Motor neuron (in vitro differentiated cells): ENCODE measurements at places on chromosomes 2 and 18. TPM values are rescaled to one million over a fixed set of nuclear protein-coding genes. Genes with fewer than 3 reads are reported as not detected.

DNA sequence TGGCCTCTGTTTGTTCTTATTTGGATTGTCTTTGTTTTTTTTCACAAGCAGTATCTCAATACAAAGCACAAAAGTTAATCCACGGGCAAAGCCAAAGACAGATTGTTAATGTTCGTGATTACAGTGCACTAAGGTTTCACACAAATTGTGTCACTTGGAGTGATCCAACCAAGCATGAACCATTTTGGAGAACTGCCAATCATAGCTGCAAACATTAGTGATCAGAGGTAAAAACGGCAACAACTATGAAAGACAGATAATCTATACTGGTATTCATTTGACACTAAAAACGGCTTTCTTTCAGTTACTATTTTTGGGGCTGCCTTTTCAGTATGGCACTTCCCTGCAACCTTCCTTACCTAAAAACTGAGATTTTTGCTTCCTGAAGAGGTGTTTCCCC lies 213.1 kb upstream of the GULP1 start:
- no peak for ATAC-seq

GRCh38 chr2:240601831-240602160 lies 15.3 kb downstream of the CAPN10 start:
- ATAC-seq = no peak

DNA sequence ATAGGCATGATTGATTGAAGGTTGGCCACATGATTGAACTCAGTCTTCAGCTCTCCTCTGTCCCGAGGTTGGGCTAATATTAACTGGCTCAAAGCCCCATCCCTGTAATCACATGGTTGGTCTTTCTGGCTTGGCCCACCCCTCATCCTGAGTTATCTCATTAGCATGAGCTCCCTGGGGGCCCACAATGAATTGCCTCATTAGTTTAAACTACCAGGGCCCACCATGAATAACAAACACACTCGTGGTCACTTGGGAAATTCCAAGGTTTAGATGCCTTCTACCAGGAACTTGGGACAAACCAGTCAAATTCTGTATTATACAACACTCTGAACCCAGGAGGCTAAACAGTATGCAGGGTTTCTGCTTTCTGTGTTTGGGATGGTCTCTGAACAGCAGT lies 121.7 kb upstream of the B3GNT2 start:
- ATAC-seq = peak; percentile 14

DNA sequence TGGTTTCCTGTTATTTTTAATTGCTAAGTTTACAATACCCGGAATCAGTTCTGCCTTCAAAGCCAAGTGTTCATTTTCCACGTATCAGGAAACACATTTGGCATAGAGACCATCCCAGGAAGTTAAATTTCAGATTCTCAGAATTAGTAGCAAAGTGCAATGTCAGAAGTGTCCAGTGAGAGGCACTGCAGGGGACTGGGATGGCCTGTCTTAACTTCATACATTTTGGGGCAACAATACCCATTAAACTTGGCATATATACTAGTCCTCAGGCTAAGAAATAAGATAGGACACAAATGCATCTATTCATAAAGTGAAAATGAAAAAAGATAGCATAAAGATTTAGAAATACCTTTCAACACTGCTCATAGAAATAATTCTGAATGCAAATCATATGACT lies 1.5 kb upstream of the IL1RL2 start:
- no peak for ATAC-seq

GRCh38 chr18:24560511-24560981 lies 100.1 kb downstream of the HRH4 start:
- ATAC-seq = no peak

DNA sequence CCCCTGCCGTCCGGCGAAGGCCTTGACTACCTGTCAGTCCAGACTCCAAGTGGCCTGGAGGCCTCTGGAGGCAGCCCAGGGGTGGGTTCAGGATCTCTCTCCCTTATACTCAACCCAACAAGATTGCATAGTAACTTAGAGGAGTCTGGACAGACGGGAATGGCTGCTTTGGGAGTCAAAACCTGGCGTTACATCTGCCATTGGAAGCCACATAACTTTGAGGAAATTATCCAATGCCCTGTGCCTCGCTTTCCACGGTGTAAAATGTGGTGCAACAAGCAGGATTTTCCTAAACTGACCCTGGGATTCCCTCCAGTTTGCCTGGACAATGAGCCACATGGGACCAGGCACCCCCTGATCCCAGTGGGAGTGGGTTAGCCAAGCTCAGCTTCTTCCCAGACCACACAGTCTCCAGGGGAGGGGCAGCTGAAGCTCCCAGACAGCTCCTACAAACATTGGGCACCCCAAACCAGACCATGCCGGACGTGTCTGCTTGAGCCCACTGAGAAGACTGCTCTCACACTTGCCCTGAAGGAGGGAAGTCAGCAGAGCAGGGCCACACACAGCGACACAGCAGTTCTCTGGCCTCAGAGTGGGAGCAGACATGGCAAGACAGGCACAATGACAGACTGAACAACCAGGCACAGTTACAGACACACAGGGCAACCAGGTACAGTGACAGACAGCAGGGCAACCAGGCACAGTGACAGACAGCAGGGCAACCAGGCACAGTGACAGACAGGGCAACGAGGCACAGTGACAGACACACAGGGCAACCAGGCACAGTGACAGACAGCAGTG lies 65.6 kb upstream of the RAB6C start:
- no peak for ATAC-seq

GRCh38 chr18:30432349-30432748 lies 610.2 kb downstream of the DSC3 start:
- ATAC-seq = no peak

DNA sequence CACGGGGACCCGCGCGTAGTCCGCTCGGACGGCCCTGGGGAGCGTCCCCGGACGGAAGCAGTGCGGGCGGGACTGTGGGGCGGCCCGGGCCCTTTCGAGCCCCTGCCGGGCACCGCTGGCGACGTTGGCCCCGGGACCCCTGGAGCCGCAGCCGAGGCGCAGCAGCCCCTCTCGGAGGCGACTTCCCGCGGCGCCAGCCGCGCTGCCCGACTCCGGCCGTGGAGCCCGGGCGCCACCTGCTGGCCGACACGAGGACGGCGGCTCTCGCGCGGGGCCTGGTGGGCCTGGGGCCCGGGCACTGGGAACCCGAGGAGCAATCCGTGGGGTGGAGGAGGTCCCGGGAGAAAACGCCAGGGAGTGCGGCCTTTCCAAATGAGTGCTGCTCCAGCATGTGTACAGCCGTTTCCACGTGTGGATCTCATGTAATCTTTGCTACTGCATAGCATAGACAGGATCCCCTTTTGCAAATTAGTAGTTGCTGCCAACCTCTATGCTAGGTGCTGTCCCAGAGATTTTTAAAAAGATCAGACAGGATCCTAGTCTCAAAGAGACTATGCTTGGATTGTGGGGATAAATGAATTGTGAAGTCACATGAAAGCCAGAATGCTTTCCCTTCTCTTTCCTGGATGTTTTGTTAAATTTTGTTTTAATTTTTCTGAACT lies 4.0 kb downstream of the ID2 start:
- peak; percentile 51 for ATAC-seq

DNA sequence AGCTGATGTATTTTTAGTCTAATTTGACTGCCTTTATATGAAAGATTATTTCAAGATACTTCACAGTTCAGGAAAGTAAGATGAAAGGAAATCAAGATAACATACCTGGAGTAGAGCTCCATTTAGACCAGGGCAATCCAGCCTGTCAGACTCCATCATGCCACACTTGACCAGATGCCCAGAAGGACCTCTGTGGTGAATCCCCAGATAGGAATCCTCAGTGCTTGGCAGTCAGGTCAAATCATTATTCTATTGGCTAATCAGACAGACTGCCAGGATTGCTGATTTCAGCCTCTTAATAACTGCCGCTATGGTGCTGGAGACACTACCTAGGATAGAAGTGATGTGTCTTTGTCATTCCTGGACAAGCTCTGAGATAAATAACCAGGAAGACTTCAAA lies 404.2 kb downstream of the STK39 start:
- ATAC-seq = no peak

DNA sequence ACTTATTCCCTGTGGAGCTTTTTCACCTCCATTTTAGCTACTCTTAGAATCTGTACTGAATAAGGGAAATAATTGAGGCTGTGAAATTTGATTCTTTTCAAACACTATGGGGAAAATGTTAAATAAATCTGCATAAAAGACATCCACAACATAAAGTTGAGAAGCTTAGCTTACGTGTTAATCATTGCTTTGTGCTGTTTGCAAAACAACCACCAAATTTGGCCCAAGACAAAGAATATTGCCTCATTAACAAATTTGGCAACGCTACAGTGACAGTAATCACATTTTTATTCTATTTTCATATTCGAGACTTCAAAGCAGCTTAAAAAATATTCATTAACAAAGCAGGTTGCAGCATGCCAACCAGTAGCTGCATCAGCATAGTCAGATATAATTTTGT lies 437.6 kb downstream of the DPP10 start:
- ATAC-seq = no peak

DNA sequence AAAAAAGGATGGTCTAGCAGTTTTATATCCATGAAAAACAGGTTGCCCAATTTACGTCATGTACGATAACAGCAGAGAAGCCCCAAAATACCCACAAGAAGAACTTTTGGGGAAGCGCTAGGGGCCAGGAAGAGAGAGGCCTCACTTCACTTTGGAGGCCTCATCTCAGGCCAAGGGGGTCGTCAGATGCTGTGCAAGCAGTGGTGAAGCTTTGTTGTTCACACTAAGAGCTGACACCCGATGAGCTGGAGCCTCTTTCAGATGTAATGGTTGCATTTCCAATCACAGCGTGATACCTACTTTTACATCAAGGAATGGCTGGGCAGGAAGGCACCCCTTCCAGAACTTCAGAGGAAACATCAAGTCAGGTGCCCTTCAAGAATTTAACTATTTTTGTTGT lies 242.3 kb upstream of the PXDN start:
- ATAC-seq = no peak

DNA sequence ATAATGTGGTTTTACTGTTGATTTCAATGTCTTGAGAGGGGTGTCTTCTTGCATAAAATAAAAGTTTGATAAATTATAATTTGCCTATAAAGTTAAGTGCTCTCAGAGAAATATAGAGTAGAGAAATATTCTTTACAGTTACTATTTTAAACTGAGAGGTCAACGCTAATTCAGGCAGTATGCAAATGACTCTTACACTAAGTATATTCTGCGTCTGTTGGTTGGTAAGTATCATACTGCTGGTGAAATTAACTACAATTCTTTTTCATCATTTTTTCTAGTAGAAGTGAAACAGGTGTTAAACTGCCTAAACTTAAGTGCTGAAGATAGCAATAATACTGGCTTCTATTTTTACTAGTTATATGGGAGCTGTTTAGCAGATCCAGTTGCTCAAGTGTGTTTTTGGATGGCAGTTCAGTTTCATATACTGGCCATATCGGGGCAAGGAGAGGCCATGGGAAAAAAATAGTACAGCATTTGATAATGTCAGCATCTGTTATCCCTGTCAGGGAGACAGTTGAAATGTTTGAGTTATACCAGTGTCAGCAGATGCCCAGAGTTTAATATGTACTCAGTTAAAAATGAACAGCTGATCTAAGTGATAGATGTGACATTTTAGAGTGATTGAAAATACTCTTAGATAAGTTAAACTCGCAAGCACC lies 86.2 kb downstream of the MIB1 start:
- no peak for ATAC-seq

- no peak for ATAC-seq
Measured at GRCh38 chr2:159175927-159176326, 110.6 kb downstream of the WDSUB1 start.

DNA sequence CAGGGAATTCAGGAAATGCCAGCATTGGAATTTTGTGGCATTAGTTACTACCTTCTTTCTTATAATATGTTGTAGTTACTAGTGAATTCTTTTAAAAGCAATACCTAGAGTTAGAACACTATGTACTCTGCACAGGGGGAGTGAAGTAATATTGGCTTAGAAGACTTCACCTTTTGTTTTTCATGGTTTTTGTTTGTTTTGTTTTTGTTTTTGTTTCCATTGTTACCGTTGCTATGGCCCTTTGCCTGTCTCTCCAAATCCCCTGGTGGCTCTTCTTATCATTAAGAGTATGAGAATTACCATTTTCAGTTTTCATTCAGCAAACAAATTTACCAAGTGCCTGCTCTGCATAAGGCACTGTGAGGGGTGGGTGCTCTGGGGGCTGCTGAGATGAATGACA lies 160.1 kb downstream of the HAUS1 start:
- no peak for ATAC-seq

- ATAC-seq = peak; percentile 43
Measured at GRCh38 chr2:130819608-130820278, 17.0 kb upstream of the ARHGEF4 start.

DNA sequence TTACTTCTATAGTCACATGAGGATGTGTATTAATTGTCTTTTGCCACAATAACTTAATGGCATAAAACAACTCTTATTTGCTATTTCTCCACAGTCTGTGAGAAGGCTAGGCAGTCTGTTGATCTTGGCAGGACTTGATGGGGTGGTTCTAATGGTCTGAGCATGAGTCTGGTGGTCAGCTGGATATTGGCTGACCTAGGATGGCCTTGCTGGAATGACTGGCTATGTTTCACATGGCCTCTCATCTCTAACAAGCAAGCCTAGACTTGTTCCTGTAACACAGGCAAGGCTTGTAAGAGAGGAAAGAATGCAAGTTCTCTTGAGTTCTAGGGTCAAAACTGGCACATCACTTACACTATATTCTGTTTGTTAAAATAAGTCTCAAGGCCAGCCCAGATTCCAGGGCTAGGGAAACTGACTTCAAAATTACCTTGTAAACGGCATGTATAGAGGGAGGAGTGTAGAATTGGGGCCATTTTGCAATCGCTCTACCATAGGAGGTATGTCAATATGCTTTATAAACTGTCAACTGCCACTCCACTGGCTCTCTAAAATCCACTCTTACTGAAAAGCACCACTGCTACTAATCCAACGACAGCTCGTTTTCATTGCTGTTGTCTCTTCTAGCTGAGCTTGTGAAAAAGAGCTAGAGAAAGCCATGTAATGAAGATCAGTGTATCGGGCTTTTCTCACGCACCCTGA lies 325.0 kb upstream of the PKDCC start:
- no peak for ATAC-seq

DNA sequence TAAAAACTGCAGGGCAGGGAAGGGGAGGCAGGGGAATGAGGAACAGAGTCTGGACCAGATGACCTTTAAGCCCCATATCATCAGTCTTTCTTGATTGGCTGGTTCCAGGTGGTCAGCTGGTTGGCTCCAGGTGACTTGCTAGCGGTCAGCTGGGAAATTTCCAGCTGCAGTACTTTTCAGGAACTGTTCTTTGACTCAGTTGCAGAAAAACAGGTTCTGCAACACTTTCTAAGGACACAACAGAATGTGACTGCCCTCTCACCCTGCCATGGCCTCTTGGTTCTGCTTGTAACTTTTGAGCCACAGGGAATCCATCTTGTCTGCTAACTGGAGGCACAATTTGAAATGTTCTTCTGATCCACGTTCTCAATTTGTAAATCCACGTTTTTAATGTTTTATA lies 278.3 kb upstream of the LRATD1 start:
- ATAC-seq = no peak

- peak; percentile 73 for ATAC-seq
Measured at GRCh38 chr18:78642296-78642951, 337.2 kb upstream of the SALL3 start.

GRCh38 chr2:3442185-3442584 lies 62.7 kb downstream of the TRAPPC12 start:
- ATAC-seq = no peak

GRCh38 chr2:27717070-27717795 lies 53.5 kb downstream of the SLC4A1AP start:
- ATAC-seq = no peak

ADAM17 gene
- 33.1 and 34.5 TPM in 2 replicates for total RNA-seq

TEX44 gene
- total RNA-seq = 0.17 TPM in 1 of 2 replicates, not detected in the other

CDH20 gene
- total RNA-seq = 0.11 TPM in 1 of 2 replicates, not detected in the other

IL18R1 gene
- 0.05 and 0.17 TPM in 2 replicates for total RNA-seq

HNMT gene
- total RNA-seq = 30.3 and 30.5 TPM in 2 replicates

IL1RL1 gene
- total RNA-seq = 0.08 and 0.14 TPM in 2 replicates

LIMS3 gene
- 0.31 and 0.38 TPM in 2 replicates for total RNA-seq

IL36B gene
- 4.9 and 5.1 TPM in 2 replicates for total RNA-seq

PCARE gene
- 0.04 and 1.2 TPM in 2 replicates for total RNA-seq
